WTC11 (cell line): ENCODE measurements at places on chromosomes 2 and 18. TPM values are rescaled to one million over a fixed set of nuclear protein-coding genes. Genes with fewer than 3 reads are reported as not detected.

FHOD3 gene
- 3.8 to 4.8 TPM (median 4.6 TPM) in 3 replicates for total RNA-seq

DNA sequence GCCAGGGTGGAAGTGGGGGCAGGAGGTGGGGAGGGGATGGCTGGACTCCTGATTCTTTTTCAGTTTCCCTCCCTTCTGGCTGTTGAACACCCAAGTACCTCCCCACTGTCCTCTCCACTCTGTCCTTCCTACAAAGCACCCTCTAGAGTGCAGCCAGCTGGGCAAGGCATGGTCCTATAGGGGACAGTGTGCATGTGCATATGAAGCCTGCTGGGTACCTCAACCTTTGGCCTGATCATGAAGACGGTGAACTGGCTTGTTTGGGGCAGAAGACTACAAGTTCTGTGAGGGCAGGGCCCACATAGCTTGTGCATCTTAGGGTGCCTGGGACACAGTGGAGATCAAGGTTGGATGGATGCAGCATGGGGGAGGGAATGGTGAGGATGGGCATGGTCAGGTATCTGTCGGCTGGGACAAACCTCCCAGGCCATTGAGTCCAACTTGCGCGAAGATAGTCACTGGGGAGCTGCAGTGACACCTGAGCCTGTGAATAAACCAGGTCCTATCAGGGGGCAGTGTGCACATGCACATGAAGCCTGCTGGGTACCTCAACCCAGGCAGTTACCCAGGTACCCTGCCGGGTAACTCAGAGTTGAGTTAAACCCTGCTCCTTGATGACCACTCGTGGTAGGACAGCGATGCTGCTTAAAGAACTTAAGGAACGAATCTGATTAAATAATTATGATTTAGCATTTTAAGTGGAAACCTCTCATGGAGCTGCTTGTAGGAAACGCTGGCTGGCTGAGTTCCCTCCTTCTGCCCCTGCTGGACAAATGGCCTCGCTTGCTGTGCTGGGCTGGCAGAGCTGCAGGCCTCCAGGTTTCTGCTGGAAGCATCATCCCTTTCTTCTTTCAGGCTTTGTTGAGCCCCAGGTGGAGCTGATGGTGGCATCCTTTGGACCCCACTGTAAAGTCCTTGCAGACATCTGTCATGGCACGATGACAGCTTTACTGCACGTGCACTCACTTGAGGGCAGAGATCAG lies 84.0 kb downstream of the POLR1A start:
- no peak for DNase-seq

- DNase-seq, result no peak
Measured at GRCh38 chr2:79771493-79771892, 258.6 kb downstream of the CTNNA2 start.

GRCh38 chr18:22284581-22285360 lies 115.4 kb downstream of the GATA6 start:
- DNase-seq, result no peak

- DNase-seq, result no peak
Measured at GRCh38 chr2:101704046-101704466, 6.5 kb downstream of the MAP4K4 start.

- no peak for DNase-seq
Measured at GRCh38 chr2:179580378-179581146, 280.9 kb downstream of the ZNF385B start.

CTDP1 gene
- 33.3 to 39.7 TPM (median 34.5 TPM) in 3 replicates for total RNA-seq

DNA sequence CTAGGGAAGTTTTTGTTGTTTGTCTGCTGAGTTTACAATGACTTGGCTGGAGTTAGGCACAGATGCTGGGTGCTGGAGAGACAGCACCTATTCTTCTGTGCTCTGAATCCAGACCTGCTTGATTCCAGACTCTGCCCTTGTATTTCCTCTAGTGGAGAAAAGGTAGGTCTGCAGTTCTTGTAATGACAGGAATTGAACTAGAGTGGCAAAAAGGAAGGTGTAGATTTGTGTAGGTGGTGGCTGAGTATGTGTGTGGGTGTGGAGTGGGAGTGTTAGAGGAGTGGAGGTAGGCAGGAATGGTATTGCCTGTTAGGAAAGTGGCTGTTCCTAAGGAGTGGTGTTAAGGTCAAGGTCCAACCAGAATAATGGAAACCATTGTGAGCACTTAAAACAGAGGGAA lies 71.9 kb upstream of the LYPD6 start:
- no peak for DNase-seq

GRCh38 chr2:218618102-218618860 lies 10.6 kb downstream of the PLCD4 start:
- DNase-seq, result peak; percentile 22

GRCh38 chr2:237955640-237956401 lies 11.0 kb upstream of the UBE2F start:
- peak; percentile 54 for DNase-seq

RAMP1 gene
- 0.62 to 1.2 TPM (median 1.0 TPM) in 3 replicates for total RNA-seq

DNA sequence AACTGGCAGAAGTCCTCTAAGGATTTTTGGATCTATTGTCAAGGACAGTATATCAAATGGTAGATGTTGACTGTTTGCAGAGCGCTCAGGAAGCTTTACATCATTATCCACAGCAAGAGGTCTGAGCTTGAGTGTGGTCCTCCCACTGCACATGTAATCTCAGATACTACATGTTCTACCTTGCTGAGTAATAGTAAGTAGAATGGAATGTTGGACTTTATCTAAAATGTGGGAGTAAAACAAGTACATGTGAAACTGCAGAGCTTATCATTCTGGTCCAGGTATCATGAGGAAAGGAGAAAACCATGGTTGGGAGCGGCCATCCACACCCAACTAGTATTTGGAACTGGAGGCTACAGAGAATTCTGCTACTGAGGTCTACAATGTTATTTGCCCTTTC lies 19.3 kb upstream of the CD28 start:
- no peak for DNase-seq

DNA sequence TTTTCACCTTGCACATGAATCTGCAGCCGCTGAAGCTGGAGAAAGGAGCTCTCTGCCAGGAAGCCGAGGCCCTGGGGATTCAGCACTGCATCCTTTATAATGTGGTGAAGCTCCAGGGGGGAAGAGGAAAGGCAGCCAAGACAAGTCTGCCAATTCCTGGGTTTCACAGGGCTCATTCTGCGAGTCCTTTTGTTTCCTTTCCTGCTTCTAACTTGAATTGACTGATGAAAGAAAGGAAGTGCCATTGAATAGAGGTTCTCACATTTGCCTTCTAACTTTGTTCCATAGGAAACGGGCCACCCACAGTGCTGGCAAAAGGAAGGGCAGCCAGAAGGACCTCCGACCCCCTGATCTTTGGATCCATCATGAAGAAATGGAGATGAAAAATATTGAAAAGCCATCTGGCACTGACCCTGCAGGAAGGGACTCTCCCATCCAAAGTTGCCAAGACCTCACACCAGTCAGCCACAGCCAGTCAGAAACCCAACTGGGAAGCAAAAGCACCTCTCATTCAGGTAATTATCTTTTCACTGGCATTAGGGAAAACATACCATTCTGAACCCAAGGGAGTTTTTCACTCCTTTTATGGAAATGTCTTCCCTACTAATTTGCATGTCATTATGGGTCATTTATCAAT lies 765.4 kb downstream of the MBD2 start:
- DNase-seq, result peak; percentile 24

GRCh38 chr18:76521417-76522121 lies 26.5 kb upstream of the ZNF516 start:
- no peak for DNase-seq

- DNase-seq, result no peak
Measured at GRCh38 chr2:166088634-166089033, 39.2 kb downstream of the SCN1A start.

DNA sequence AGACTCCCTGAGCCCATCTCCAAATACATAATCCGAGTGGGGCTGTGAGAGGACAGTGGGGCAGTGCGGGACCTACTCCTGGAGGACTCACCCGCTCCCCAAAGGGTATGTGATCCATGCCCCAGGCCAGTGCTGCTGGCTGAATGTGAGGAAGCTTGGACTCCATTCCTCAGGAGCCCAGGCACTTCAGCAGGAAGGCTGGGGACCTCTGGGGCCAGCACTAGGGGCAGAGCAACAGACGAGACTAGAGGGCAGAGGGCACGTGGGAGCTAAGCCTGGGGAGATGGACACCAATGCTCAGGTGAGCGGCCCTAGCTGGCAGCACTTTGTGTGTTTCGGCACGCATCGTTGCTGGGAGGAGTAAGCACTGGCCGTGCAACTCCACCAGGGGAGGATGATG lies 84.9 kb downstream of the MALT1 start:
- DNase-seq, result no peak

IFT172 gene
- 19.8 to 25.3 TPM (median 22.7 TPM) in 3 replicates for total RNA-seq

CDH19 gene
- total RNA-seq, result 0.07 to 0.14 TPM in 2 of 3 replicates, not detected in the other

- no peak for DNase-seq
Measured at GRCh38 chr18:12398625-12399024, 9.1 kb upstream of the PRELID3A start.

DNA sequence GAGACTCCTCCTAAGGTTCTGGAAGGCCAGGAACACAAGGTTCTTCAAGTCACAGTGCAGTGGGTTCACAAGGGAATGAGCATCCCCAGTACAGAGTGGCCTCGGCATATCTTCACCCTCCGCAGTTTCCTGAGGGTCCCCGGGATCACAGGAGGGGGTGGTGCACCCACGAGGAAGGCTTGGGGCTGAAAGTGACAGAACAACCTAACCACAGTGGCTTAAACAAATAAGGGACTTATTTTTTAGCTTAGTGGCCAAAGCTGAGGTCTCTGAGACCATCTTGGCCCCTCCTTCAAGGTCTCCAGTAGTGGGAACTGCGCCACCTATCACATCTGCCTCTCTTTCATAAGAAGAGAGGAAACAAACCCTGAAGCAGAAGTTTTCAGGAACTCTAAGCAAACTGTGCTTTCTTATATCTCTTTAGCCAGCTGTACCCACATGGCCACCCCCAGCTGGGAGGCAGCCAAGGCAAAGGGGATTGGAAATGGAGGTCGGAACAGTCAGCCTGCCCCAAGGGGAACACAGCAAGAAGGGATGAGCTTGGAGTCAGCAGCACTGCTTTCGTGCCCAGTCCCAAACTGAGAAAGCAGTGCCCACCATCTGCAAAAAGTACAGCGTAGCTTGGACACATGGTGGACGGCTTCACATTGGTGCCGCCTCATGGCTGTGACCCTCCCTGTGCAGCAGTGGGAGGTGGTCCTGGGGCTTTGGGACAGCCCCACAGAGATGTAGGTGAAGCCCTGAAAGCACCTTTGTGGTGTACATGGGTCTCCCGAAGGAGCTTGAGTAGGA lies 260.0 kb upstream of the ID2 start:
- no peak for DNase-seq

GRCh38 chr2:46097714-46098480 lies 199.3 kb upstream of the EPAS1 start:
- DNase-seq, result no peak
